ENCODE measurements at places on chromosomes 5 and 9.

DNA sequence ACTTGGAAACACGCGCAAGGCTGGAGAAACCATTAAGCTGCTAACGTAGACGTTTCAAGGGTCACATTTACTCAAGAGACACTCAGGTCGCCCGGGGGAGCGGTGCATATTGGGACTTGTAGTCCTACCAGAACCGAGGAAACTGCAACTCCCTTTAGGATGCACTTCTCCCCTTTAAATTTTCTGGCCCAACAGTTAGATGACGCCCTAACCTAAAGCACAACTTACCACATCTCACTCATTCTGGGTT lies 384 bp upstream of the DMXL1 start:
- no peak for DNase-seq

DNA sequence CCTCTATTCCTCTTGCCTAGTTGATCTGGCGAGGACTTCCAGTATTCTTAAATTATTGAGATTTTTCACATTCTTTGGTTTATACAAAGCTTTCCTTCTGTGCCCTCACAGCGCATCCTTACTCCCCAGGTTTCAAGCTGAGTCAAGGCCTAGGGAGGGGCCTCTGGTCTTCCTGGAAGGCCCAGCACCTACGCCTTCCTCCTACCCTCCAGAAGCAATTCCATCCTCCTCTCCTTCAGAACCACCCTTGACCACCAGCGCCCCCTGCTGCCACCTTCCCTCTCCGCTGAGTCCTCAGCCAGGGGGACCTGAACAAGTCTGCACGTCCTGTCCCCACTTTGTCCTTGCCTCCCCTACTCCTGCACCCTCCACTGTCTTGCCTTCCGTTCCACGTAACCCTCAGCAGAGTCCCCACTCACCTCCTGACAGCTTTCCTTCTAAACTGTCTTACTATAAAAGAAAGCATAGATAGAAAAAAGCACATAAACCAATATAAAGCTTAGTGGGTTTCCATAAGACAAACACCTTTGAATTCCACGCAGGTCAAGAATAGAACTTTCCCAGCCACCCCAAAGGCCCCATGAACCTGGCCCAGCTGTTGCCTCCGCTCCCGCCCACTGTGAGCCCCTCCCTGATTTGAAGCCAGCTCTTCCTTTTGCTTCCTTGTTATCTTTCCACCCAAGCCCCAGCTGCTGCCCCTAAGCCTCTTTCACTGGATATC lies 63.0 kb upstream of the CTSL start:
- DNase-seq = peak; percentile 46

GRCh38 chr5:122394284-122394930 lies 82.4 kb downstream of the SNCAIP start:
- no peak for DNase-seq

- DNase-seq = peak; percentile 78
Measured at GRCh38 chr9:130682421-130683121, 11.0 kb upstream of the EXOSC2 start.

DNA sequence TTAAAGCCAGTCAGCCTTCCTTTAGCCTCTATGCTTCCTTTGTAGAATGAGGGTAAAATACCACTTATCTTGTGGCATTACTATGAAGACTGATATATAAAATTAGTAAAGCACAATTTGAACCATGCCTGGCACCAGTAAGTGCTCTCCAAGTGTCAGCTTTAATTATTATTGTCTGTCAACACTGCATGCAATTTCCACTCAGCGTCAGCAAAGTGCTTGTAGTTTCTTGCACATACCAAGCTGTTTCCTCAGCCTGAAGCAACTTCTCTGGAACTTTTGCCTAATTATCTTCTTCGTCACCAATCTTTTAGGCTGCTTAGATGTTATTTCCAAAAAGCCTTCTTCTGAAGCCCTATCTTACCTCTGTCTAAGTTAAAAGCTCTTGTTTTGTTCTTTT lies 177.3 kb downstream of the CDC42SE2 start:
- no peak for DNase-seq

GRCh38 chr9:34522091-34522887 lies 501 bp downstream of the ENHO start:
- no peak for DNase-seq

- DNase-seq = no peak
Measured at GRCh38 chr5:155529362-155529761, 515.8 kb downstream of the KIF4B start.

Data from NCI-H1105 treated with DMSO at 0.1 percent for 48 hours (cell line).